NCI-H2081 treated with DMSO at 0.1 percent for 48 hours (cell line): ENCODE measurements at places on chromosomes 12 and 14.

GRCh38 chr14:96066976-96067375, 27.8 kb downstream of the C14orf132 start:
- DNase-seq, result no peak

GRCh38 chr12:106188256-106188655, 49.5 kb upstream of the NUAK1 start:
- DNase-seq, result no peak

DNA sequence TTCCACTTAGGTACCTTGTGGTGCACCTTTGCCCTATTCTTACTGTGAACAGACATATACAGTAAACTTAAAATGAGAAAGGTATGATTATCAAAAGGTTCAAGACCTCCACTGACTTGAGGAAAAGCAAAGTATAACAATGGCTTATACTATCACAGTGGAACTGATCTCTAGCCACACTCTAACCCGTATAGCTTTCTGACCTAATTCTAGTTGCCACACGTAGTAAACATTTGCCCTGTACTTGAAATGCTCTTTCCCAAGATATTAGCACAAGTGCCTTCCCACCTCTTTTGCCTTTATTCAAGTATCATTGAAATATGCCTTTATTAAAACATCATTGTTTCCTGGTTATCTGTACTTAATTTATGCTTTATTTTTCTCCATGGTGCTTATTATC, 250.4 kb upstream of the PPFIA2 start:
- no peak for DNase-seq

DNA sequence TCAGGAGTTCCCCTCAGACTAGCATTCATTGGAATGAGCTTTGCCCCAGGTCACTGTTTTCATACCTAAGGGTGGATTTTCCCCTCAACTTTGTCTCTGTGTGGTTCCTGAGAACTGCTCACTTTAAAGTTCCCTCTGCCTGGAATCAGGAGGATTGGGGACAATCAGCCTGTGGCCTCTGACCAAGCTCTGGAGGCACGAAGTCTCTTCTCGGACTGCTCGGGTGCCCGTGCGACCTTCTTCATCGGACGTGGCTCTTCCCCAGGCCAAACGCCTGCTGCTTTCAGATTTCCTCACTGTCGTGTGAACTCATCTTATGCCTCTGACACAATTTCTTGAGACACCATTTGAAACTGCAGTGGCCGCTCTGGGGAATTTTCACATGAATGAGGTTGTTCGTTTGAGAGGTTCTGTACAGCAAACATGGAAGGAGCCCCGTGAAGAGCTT, 153.7 kb upstream of the PZP start:
- no peak for DNase-seq

GRCh38 chr14:96270565-96271420, 14.8 kb downstream of the BDKRB1 start:
- no peak for DNase-seq

- no peak for DNase-seq
Observed at GRCh38 chr14:51019089-51019488, 74.8 kb upstream of the PYGL start.

DNA sequence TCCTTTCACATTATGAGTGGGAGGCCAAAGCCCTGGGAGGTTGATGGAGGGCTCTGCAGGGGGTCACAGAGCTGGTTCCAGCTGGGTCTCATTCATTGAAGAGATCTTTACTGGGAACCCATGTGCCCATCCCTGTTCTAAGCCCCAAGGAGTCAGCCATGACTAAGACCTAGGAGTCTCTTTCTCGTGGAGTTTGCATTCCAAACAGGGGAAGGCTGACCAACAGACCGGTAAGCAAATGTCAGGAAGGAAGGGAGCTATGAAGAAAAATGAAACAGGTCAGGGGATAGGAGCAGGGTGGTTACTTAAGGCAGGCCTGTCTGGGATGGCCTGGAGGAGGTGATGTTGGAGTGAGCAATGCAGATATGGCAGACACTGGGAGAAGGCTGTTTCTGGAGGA, 31.5 kb downstream of the SYNDIG1L start:
- DNase-seq, result no peak

DNA sequence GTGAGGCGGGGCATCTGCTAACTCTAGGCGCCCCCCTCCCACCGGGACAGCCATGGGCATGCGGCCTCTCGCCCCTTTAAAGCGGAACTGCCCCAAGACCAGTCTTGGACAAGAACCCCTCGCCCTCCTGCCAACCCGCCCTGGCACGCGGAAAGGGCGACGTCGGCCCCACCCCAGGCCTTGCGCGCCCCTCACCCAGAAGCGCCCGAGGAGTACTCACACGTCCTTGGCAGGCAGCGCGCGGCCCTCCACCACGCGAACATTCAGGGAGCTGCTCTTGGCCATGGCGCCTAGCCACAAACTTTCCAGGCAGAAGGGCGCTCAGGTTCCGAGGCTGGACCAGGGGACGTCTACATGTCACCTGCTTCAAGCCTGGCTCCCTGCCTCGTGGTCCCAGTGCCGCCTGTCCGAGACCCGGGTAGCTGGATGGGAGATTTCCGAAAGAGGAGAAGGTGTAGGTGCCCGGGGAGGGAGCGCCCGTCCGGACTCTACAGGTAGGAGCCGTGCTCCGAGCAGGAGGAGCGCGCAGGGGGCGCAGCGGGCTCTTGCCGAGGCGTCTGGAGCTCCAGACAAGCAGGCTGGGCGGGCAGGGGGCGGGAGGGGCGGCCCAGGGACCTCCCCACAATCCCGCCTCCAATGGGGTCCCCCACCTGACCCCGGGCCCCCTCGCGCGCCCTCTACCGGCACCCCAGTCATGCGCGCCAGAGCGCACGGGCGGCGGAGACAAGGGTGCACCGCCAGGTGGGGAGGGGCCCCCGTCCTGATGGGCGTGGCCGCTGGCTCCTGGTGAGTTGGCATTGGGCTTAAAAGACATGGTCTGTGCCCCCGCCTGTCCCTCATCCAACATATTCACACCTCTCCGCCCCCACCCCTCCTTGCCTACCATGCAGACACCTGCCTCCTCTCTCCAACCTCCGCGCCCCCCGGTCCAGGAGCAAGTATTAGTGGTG, at the start of gene RASAL1:
TSS of gene RASAL1 (minus strand) at position 584 of the 950 bp plus-strand sequence. CDS start at position 285, 299 bp downstream.
- DNase-seq, result no peak

- DNase-seq, result no peak
Observed at GRCh38 chr12:13046964-13047363, 2.8 kb downstream of the FAM234B start.

- DNase-seq, result no peak
Observed at GRCh38 chr12:126879842-126880241, 1387.1 kb upstream of the TMEM132C start.

DNA sequence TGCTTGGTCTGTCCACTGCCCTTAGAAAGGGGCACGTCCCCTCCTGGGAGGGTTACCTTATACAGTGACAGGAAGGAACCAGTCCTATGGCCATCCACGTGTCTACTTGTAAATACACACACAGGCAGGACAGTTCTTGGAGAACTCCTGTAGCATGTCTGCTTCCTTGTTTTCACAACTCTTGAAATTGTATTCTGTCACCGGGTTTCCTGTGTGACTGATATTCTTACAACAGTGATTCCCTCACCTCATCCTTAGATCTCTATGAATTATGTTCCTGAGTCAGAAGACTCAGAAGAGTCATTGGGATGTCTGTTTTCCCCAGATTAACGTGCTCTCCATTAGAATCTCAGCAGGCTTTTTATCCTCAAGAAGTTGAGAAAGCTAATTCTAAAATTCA, 44.1 kb upstream of the DYNC1H1 start:
- DNase-seq, result no peak

DNA sequence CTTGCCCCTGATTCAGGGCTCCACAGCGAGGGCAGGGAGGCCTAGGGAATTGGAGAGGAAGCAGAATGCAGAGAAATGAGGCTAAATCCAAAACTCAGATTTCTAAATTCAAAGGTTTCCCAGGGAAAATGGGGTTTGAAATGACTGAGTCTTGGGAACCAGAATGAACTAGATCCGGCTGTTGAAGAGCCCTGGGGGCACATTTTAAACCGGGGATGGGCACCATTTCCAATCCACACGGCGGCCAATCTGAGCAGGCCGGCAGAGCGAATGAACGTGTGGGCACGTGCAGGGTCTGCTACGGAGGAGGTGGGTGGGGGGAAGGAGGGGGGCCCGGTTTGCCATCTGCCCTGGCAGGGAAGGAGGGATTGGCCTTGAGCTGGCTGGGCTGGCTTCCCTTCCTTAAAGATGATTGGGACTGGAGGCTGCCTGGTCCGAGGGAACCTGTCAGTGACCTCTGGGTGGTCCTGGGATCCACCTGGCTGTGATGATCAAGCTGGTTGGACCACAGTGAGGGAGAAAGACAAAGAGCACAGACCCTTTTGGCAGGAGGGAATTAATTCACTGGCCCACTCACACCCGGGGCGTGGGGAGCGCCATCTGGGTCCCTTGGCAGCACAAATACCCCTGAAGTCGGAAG, 161.0 kb downstream of the RBM19 start:
- no peak for DNase-seq

GRCh38 chr14:101478796-101479410, 82.4 kb upstream of the DIO3 start:
- no peak for DNase-seq

- no peak for DNase-seq
Observed at GRCh38 chr12:49825971-49826421, 2.2 kb downstream of the NCKAP5L start.

DNA sequence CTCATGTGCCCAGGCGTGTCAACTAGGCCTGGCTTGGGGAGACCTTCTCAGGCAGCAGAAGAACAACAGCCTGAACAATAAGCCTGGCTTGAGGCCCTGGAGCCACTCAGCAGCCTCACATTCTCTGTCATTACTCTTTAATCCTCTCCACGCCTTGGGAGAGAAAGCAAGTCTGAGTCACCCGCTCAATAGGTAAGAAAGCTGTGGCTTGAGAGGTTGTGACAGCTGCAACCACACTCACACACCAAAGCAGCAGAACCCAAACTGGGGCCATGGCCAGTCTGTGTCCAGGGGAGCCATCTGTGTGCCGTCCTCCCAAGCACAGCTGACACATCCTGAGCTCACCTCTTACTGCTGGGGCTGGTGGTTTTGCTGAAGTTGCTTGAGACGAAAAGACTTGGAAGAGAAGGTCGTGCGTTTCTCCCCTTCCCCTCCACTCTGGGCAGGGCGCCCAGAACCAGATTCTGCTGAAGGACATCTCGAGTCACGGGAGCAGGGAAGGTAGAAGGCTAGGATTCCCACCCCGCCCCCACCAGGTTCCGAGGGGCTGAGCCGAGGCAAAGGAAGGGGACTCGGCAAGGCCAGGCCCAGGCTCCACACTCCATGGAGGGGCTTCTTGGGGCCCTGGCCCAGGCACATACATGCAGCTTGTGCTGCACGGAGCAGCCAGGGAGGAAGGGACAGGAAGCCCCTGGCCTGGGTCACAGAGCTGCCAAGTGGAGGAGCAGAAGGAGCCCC, 5.5 kb downstream of the TMEM63C start:
- no peak for DNase-seq
